ENCODE measurements at places on chromosomes 2 and 18.

DNA sequence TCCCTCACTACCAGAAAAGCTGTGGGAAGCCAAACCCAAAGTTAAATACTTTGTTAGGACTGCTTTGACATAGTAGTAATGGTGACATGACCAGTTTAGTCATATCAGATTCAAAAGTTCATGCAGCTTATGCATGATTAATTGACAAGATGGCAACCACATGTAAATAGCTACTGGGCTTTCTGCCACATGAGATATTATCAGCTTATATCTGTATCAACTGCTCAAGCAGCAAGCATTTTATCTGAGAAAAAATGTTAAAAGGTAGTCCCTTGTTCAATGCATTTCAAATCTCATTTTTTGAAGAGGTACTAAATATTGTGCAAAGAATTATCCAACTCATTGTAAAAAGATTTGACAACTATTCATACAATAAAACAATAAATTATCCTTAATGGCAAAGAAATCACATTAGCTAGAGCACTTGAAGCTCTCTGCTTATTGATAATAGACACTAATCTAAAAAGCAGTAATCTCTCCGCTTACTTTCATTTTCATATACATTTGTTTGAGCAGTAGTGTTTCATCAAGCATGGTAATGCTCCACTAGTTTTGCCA, 993.6 kb upstream of the NXPH2 start:
- DNase-seq: peak; percentile 78

- no peak for DNase-seq
Measured at GRCh38 chr2:25043241-25043867, 1.5 kb downstream of the EFR3B start.

GRCh38 chr2:3639015-3639630, 18.9 kb upstream of the ALLC start:
- no peak for DNase-seq

DNA sequence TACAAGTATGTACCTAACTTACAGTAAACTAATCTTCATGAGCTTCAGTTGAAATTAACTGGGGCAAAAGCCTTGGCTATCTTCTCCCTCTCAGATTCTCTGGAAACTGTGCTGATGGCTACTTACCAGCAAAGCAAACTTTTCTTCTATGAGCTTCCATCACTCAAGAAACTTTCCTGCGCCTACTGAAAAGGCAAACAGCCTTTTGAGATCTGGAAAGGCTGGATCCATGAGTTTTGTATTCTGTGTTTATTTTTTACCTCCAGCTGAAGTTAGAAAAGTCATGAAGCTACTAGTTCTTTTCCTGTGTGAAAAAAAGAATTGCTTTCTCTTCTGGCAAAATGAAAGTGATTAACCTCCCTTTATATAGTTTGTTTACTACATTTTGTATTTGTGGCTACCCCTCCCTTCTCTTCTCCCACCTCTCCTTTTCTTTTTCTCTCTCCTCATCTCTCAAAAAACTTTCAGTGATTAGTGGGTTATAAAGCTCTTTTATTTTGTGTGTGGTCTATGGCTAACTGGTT, 49.2 kb upstream of the RNF152 start:
- DNase-seq: no peak

- DNase-seq: no peak
Measured at GRCh38 chr2:19843992-19844515, 57.7 kb downstream of the TTC32 start.

DNA sequence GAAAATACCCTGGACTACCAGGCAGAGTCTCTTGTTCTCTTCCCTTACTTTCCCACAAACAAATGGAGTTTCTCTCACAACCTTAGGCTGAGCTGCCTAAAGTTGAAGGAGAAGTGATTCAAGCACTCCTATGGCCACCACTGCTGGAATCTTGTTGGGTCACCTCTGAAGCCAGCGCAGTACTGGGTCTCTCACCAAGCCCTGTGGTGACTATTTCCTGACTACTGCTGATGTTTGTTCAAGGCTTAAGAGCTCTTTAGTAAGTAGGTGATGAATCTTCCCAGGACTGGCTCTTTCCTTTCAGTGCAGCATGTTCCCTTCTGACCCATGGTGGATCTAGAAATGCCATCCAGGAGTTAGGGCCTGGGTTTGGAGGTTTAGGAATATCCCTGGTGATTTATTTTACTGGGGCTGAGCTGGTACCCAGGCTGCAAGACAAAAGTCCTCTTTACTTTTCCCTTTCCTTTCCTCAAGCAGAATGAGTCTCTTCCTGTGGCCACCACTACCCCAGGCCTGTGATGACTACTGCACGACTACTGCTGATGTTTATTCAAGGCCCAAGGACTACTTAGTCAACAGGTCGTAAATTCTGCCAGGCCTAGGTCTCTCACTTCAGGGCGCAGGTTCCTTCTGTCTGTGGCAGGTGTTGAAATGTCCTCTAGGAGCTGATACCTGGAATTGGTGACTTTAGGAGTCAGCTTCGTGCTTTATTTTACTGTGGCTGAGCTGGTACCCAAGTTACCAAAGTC, 121.8 kb downstream of the SLC4A10 start:
- no peak for DNase-seq

GRCh38 chr2:195049372-195050031, 607.5 kb upstream of the SLC39A10 start:
- DNase-seq: no peak

DNA sequence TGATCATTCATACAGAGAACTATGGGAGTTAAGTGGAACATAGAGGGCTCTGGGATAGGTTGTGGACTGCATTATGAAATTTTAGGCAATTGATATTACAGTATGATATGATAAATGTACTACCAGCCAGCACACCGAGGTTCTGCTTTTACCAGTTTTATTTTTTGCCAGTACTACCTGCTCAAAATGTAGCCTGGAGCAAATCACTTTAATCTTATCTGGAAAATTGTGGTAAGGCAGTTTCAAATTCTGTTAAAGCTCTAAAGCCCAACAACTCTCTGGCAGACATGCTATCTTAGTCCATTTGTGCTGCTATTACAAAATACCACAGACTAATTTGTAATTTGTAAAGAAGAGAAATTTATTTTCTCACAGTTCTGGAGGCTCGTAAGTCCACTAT, 474.9 kb upstream of the CWC22 start:
- no peak for DNase-seq

- DNase-seq: no peak
Measured at GRCh38 chr2:99974682-99975375, 167.6 kb downstream of the AFF3 start.

DNA sequence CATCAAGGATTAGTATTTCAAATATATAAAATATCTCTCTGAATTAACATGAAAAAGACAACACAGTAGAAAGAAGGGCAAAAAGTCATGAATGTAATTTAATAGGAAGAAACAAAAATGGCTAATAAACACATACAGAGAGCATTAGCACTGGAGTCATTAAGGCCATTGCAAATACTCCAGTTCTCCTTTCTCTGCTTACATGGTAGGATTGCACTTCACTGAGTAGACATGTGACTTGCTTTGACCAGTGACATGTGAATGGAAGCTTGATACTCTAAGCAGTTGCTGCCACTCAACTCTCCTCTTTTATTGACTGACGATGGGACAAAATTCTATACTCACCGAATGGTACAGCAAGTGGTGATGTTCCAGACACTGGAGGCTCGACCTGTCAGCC, 153.9 kb upstream of the LGALSL start:
- no peak for DNase-seq

- no peak for DNase-seq
Measured at GRCh38 chr2:70960833-70961647, 17.4 kb upstream of the ANKRD53 start.

GRCh38 chr18:75247611-75248421, 37.2 kb downstream of the TSHZ1 start:
- no peak for DNase-seq

DNA sequence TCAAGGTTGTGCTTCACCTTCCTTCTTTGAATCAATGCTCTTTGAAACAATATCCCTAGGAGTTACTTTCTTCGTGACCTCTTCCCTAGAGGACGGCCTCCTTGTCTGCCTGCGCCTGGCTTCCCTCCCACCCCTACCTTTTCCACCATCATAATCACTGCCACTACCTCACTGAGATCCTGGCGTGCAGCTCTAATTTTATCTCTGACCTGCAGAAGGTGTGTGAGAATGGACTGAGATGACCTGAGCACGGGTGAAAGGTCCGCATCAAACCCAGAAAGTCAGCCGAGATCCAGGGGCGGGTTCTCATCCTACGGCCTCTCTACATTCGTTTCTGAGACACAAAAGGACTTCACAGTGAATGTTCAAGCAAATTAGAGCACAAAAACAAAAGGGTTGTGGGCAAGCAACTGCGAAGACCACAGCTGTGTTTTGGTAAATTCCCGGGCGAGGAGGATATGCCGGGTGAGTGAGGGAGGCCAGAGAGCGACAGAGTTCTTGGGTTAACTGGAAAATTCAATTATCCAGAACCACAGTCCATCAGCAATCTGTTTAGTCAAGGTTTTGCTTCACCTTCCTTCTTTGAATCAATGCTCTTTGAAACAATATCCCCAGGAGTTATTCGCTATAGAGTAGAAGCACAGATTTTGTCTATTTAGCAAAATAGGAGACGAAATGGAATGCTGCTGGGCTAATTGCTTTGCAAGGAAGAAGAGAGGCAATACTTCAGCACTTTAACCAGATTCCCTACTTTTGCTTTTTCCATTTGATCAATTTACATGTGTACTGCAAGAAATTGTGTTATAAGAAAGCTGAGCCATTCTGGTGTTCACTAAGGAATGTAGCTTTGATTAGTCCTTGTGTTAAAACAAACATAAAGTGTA, 212.6 kb downstream of the ACKR3 start:
- no peak for DNase-seq

- no peak for DNase-seq
Measured at GRCh38 chr2:198913394-198914152, 544.2 kb downstream of the SATB2 start.

- no peak for DNase-seq
Measured at GRCh38 chr2:5877360-5877759, 185.2 kb downstream of the SOX11 start.

GRCh38 chr2:169862816-169863215, 35.6 kb downstream of the UBR3 start:
- DNase-seq: no peak

GRCh38 chr2:183459466-183459865, 335.2 kb downstream of the NUP35 start:
- DNase-seq: no peak

- DNase-seq: no peak
Measured at GRCh38 chr18:62979900-62980299, 264.6 kb downstream of the PHLPP1 start.

DNA sequence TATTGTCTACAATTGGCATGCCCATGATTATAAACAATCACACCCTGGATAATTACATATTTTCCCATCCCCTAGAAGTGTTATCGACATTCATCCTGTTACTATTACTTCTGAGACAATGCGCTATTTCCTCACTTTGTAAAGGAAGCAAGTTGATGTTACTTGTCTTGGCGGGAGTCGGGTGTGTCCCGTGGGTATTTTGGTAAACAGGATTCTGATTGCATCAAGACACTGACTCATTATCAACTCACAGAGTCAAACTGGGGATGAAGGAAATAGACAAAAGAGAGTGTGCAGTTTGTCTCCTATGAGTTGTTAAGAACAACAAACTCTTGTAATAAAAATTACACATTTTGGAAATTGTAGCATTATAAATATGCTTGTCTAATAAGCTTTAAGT, 142.7 kb downstream of the GALR1 start:
- no peak for DNase-seq

DNA sequence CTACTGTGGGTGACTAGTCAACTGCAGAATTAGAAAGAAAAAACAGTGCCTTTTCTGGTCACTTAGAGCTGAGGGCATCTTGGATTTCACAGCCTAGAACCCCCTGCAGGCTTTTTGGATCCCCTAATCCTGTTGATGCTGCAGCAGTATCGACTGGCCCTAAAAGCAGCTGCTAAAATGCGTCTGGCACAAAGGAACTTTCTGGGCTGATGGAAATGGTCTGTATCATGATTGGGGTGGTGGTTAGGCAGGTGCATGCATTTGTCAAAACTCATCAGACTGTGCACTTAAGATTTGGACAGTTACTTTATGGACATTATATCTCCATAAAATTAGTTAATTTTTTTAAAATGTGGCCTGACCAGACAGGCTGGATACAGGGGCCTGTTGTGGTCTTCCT, 149.8 kb downstream of the KLHL29 start:
- no peak for DNase-seq

DNA sequence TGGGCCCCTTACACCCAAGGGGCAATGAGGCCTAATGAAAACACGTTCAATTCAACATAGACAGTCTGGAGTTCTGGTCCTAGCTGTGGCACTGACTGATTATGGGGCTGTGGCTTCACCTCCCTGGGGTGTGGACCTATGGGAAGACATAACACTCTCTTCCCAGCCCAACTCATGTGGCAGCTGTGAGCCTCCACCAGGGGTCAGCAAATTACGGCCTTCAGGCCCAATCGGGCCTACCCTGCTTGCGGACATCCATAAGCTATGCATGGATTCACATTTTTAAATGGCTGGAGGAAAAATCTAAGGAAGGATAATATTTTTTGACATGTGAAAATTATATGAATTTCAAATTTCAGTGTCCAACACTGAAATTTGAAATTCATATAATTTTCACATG, 101.3 kb downstream of the LOXHD1 start:
- DNase-seq: no peak

- DNase-seq: no peak
Measured at GRCh38 chr18:27707201-27707600, 469.7 kb downstream of the CDH2 start.

DNA sequence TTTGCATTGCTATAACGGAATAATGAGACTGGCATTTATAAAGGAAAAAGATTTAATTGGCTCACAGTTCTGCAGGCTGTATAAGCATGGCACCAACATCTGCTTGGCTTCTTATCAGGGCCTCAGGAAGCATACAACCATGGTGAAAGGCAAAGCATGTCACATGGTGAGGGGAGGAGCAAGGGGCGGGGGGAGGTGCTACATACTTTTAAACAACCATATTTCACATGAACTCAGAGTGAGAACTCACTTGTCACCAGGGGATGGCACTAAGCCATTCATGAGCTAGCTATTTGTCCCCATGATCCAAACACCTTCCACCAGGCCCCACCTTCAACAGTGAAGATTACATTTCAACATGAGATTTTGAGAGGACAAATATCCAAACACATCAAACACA, 188.7 kb downstream of the MBD5 start:
- DNase-seq: no peak

DNA sequence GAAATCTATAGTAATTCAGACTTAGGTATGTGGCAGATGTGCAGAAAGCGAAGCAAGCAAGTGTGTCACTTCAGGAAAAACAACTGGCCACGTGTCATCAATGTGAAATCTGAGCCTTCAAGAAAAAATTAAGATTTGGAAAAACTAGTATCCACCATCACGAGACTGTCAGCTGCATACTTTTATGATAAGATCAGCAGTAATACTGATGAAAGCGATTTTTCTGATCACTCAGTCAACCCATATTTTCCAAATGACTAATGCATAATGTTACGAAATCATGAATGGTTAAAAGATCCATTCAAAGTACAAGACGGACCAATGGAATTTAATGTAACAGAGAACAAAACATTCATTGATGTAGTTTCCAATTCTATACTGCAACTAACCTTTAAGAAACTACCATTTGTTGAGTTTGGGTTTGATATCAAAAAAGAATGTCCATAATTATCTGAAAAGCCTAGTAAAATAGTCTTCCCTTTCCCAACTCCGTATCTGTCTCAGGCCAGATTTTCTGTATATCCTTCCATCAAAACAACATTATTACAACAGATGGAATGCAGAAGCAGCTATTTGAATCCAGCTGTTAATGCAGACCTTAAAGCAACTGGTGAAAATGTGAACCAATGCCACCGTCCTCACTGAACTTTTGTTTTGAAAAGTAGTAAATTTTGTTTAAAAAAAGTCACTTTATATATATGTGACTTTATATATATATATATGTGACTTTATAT, 17.0 kb upstream of the BCL2 start:
- DNase-seq: no peak

GRCh38 chr2:121722479-121722878, 14.2 kb downstream of the NIFK start:
- no peak for DNase-seq

Measured in NCI-H1105 (cell line).